ENCODE measurements at places on chromosomes 2 and 18.

DNA sequence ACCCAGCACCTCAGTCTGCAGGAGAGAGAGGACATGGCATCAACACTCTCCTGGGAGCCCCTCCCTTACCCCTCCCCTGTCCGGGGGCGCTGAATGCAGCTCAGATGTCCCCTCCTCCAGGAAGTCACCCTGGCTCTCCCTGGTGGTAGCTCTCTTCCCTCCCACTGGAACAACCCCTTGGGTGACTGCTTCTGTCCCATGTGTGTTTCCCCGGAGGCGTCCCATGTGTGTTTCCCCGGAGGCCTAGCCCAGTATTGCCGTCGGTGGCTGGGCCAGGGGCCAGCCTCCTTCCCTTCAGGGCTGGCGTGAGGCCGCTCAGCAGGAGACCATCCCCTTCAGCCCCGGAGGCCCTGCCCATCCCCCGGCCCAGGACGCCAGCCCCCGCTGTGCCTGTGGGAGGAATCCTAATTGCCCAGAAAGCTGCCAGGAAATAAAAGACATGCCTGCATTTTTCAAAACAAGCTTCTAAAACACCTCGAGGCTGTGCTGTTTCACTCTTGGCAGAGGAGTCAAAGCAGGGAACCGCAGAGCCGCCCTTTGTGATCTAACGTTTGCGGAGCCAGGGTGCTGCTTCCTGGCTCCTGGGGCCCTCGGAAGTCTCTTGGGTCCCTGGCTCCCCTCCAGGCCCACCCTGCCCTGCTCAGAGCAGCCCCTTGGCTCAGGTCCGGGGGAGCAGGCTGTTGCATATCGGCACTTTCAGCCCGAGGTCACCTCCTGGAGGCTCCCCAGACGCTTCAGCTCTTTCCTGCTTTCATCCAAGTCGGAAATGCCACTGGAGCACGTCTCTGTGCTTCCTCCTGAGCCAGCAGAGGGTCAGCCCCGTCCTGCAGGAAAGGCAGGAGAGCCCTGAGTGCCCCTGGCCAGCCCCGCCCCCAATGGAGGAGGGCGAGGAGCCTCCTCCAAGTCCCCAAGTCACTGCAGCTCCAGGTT lies 11.4 kb downstream of the SNED1 start:
- DNase-seq, result peak; percentile 11

GRCh38 chr2:108348816-108349570 lies 28.8 kb upstream of the SULT1C4 start:
- no peak for DNase-seq

- no peak for DNase-seq
Observed at GRCh38 chr2:40037303-40037702, 258.2 kb upstream of the THUMPD2 start.

DNA sequence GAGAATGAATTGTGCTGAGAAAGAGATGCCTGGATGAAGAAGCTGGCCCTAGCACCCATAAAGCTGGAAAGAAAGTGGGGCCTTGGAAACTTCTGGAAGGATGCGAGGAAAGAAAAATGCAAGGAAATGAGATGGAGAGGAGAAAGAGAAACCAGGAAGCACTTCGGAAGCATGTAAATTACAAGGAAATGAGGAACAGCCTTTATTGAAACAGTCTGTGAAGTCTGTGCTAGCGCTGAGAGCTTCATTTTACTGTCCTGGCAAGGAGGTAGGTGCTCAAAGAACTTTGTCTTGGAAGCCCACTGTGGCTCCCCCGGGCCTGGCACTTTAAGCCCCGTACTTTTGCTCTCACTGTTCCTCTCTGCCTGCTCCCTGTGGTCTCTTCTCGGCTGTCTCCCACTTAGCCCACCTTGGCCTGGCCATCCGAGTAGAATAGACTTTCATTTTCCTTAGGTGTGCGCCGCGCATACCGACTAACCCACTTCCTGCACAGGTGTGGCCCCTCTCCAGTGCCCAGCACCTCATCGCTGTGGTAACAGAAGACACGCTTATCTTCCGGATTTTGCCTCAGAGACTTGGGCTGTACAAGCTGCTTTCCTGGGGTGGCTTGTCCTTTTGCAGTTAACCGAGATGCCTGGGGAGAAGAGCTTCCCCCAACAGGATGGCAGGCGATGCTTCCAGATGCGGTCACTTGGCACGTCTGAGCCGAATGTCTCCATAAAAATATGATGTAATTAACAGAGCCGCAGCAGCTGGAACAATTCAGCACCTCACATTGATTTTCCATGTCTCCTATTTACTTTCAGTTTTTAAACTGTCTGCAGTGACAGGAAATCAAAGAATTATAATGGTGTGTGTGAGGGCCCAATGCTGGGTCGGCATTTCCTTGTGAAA lies 199.6 kb downstream of the HRH4 start:
- peak; percentile 41 for DNase-seq

DNA sequence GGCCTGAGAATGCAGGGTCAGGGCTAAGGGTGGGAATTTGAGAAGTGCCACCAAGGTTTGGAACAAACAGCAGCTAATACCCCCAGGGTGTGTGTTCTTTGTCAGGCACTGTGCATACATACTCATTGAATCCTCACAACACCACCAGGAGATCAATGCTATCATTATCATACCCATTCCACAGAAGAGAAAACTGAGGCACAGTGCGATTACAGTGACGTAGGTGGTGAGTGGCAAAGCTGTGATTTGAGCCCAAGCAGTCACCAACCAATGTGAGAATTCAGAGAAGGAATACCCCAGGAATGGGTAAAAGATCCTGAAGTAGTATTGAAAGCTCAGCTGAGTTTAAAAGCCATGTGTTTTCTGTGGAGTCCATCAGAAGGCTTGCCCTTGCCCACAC lies 281.6 kb upstream of the MGAT5 start:
- DNase-seq, result no peak

DNA sequence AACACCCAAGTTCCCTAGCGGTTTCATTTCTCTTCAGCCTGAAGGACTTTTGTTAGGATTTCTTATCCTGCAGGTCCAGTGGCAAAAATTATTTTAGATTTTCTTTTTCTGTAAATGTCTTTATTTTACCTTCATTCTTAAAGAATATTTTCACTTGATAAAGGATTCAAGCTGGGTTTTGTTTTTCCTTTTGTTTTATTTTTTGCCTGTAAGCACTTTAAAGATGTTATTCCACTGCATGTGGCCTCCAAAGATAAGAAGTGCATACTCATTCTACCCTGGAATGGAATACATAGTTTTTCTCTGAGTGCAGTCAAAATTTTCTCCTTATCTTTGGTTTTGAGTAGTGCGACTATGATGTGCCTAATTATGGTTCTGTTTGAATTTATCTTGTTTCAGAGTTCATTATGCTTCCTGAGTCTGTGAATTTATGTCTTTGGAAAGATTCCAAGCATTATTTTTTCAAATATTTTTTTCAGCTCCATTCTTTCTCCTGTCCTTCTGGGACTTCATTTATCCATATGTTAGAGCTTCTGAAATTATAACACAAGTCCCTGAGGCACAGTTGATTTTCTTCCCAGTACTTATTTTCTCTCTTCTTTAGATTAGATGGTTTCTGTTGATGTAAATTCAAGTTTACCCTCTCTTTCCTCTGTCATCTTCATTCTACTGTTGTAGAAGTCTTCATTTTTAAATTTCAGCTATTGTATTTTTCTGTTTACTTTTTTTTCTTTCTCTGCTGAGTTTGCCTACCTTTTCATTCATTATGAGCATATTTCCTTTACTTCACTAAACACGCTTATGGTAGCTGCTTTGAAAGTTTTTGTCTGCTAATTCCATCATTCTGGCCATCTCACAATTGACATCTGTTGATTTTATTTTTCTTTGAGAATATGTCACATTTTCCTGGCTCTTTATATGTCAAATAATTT lies 69.6 kb downstream of the MAPRE2 start:
- no peak for DNase-seq

GRCh38 chr2:11336189-11336588 lies 8.2 kb downstream of the ROCK2 start:
- DNase-seq, result no peak

DNA sequence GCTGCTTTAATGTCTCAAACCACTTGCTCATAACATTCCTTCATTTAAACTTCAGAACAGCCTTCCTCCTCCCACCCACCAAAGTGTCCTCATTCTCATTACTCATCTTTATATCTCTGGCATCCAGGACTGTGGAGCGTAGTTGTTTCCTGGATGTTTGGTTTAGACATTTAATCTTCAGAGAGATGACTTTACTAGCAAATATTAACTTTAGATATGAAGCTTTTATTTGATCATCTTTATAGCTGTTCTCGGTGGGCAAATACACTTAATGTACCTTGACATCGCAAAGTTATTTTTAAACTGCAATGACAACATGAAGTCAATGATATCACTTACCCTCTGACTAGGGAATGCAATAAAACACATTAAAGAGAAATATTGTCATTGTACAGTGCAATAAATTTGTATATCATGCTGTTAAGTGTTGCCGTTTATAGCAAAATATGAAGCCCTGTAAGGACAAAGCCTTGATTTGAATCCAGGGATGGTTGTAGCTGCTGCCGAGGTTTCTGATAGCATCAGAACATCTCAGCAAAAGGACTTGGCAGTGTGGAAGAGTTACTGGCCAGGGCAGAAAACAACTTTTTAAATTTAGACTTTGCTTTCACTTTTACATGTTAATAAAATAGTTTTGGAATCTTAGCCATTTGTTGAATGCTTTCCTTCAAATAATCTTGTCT lies 4.6 kb upstream of the LAMA3 start:
- no peak for DNase-seq

- DNase-seq, result no peak
Observed at GRCh38 chr2:217181512-217181911, 321.6 kb upstream of the TNP1 start.

DNA sequence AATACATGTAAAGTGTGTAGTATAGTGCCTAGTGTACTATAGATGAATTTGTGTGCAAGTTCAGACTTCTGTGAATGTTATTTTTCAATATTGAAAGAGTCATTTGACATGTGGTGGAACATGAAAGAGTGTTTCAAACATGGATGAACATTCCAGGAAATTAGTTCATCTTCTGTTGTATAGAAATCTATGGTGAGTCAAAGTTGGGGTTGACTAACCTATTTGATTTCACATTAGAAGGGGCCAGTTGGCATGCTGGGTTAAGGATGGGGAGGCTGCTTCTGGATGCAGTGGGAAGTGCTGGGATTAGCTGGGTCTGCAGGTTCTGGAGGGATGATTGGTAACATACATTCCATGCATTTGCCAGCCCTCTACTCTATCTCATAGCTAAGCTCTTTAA lies 50.6 kb downstream of the LYPD6B start:
- no peak for DNase-seq

- DNase-seq, result no peak
Observed at GRCh38 chr18:29586210-29586609, 1409.3 kb upstream of the CDH2 start.

- no peak for DNase-seq
Observed at GRCh38 chr2:167136879-167137596, 248.8 kb downstream of the XIRP2 start.

Measured in COR-L47 (cell line).